COR-L47 (cell line): ENCODE measurements at places on chromosomes 1 and 21.

- peak; percentile 72 for DNase-seq
Measured at GRCh38 chr1:154479764-154480421, 22.1 kb upstream of the TDRD10 start.

GRCh38 chr1:48859456-48859855 lies 82.8 kb upstream of the BEND5 start:
- DNase-seq, result peak; percentile 92

DNA sequence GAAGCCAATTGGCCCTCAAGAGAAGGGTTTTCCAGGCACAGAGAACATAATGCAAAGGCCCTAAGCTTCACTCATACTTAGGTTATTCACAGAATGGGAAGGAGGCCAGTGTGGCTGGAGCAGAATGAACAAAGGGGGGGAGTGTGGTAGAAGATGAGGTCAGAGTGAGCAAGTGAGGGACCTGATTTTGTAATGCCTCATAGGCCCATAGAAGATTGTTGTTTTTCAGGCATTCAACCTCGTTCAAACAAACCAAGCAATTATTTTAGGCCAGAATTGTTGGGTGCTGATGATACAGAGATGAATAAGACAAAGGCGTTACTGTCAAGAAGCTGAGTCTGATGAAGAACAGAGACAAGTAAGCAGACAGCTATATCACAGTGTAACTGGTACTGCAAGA lies 54.5 kb upstream of the RAP1A start:
- DNase-seq, result no peak

- DNase-seq, result no peak
Measured at GRCh38 chr1:99516141-99516540, 129.8 kb upstream of the PALMD start.

GRCh38 chr1:2443277-2444137 lies 31.1 kb upstream of the PEX10 start:
- no peak for DNase-seq

GRCh38 chr1:180188091-180188506 lies 33.4 kb downstream of the QSOX1 start:
- peak; percentile 63 for DNase-seq

DNA sequence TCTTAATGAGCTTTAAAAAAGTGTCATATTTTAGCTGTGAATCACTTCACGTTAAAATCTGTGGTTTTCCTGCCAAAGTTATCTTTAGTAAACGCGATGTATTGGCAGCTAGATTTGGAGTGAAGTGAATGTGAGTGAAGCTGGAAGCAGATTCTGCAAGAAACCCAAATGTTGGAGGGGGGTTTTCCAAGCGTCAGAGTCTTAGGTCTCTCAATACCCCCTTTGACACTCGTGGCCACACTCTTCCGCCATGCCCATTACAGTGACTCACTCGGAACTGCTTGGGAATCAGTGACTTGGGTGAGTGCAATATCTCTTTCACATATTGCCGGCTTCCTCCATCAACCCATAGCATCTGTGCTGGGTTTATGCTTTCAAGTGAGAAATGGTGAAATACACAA lies 17.5 kb downstream of the B3GALT5 start:
- DNase-seq, result no peak

DNA sequence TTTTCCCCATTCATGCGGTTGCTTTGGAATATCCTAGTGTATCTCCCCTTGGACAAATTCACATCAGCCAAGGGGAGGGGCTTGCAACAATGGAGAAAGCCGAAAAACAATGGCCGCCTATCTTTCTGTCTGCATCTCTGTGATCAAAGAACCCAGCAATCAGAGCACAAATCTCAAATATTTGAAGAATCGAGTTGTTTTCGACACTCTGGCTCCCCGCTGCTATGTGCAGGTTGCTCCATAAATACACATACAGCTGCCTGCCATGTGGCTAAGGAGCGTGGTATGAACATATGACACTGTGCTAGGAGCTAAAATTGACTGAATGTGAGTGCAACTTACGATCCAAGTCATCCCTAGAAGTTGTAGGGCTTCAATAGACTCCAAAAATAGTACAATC lies 8.5 kb downstream of the CFHR4 start:
- DNase-seq, result no peak

GRCh38 chr1:160466961-160467360 lies 56.1 kb downstream of the SLAMF6 start:
- DNase-seq, result no peak

- DNase-seq, result no peak
Measured at GRCh38 chr1:178932552-178932906, 61.7 kb upstream of the ANGPTL1 start.

GRCh38 chr1:222106377-222106776 lies 364.5 kb upstream of the DUSP10 start:
- no peak for DNase-seq

GRCh38 chr1:245411245-245412036 lies 256.7 kb downstream of the KIF26B start:
- no peak for DNase-seq

- DNase-seq, result no peak
Measured at GRCh38 chr1:77170687-77171086, 48.5 kb downstream of the PIGK start.

GRCh38 chr1:232283864-232284263 lies 346.1 kb downstream of the SIPA1L2 start:
- DNase-seq, result no peak

GRCh38 chr1:101307985-101308689 lies 71.3 kb downstream of the S1PR1 start:
- no peak for DNase-seq

DNA sequence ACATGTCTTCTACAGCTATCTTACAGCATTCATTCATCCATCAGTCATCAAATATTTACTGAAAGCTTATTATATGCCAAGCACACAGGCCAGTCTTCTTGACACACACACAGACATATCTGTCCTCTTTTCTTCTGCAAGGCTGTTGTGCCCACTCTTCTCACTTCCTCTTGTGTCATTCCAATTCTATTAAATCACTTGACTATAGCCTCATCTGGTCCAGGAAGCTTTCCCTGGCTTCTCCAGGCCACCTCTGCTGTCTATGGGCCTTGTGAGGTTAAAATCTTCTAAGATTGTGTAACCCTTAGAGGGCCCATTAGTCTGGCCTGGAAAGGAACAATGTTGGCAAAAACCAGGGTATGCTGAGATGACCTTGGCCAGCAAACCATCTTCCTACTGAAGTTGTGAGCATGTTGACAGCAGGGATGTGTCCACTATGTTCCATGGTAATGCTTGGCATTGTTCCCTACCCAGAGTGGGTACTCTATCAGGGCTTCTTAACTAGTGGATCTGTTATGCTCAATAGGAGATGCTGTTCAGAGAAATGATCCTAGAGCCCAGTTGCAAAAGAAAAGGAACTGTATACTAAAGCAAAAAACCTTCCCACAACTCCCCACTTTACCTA lies 5.3 kb downstream of the TRAF3IP3 start:
- DNase-seq, result no peak
